Activated naive CD4-positive, alpha-beta T cell treated with anti-CD3 and anti-CD28 coated beads, Interleukin-2, amount 50 U/mL, for 72 hours (primary cell): ENCODE measurements at places on chromosomes 4 and X.

GRCh38 chr4:7803371-7803770 lies 136.3 kb downstream of the AFAP1 start:
- no peak for DNase-seq

DNA sequence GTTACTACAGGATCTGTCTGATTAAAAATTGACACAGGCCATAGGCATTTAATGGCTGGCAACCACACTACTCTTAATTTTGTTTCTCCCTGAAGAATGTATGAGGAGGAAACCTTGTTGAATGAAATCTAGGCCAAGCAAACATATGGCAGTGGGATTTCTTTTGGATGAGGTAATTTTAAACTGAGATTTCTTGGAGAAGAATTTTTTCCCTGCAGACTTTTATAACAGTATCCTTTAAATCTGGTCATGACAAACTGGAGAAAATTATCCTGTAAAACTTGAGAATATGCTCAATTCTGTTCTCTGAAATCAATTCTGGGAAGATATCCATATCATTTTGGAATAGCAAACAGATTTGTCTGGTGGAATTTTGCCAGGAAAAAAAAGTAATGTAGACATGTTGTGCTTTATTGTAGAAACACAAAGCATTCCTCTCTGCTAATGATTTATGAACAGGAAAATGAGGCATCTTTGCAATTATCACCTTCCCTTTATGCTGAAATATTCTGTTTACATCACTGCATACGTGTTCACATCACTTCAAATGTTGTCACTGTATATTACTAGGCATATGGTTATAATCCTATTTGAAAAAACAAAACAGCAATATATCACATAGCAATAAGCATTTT lies 108.3 kb upstream of the ARSJ start:
- DNase-seq, result no peak

GRCh38 chr4:6280365-6280996 lies 10.8 kb downstream of the WFS1 start:
- no peak for DNase-seq

DNA sequence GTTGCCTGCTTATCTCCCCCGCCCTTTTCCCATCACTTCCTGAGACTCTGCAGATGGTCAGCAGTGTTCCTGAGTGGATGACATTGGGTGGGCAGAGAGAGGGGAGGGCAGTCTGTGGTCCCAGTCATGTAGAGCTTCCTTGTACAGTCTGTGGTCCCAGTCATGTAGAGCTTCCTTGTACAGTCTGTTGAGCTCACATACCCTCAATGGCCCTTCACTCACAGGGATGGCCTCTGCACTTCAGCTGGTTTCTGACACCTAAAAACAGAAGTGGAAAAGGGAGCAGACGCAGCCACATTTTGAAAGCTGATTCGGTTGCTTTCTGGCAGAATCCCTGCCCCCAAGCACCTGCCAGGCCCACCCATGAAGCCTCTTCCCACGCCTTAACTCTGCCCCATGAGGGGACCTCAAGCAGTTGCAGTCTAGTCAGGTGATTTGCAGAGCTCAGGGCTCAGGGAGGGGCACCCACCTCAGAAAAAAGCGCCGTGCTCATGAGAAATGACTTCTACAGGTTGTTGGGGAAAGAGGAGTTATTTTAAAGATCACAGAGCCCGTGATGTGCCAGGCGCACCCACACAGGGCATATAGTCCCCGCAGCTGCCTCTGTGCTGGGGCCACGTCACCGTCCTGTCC lies 3.6 kb upstream of the TMEM271 start:
- DNase-seq, result no peak

GRCh38 chrX:137926090-137926489 lies 360.2 kb downstream of the ZIC3 start:
- DNase-seq, result no peak

DNA sequence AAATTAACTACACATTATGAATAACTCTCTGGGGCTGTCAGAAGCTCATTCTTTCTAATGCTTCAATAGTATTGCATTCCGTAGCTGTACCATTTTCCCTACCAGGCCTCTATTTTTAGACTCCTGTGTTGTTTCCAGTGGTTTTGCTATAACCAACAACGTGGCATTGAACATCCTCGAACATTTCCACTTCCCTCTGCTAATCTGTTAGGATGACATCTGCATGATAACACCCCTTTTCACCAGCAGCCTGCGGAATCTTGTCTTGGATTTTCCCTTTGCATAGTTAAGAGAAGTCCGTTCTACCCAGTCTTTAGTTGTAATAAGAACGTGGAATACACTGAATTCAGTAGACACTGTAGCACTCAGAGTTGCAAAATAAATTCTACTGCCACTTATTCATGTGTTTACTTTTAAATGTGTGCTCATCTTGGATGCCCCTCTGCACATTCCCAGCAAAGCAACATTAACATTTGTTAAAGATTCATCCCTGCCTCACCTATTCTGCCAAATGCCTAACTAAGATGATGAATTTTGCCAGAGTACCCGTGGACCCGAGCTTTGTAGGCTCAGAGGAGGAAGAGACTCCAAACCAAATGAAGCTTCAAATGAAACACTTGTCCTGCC lies 55.6 kb downstream of the SEL1L3 start:
- no peak for DNase-seq

GRCh38 chrX:18377796-18378195 lies 23.3 kb upstream of the SCML2 start:
- DNase-seq, result peak; percentile 8

DNA sequence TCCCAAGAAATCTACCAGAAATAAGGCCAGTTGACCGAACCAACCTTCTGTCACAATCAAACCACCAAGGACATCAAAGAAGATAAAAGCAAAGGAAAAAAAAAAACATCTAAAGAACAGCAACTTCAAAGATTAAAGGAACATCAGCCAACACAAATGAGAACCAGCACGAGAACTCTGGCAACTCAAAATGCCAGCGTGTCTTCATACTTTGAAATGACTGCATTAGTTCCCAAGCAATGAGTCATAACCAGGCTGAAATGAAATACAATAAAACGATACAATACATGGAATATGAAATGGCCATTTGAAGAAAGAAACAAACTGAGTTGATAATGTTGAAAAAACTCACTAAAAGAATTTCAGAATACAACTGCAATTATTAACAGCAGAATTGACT lies 611.6 kb upstream of the GRIA3 start:
- DNase-seq, result no peak

DNA sequence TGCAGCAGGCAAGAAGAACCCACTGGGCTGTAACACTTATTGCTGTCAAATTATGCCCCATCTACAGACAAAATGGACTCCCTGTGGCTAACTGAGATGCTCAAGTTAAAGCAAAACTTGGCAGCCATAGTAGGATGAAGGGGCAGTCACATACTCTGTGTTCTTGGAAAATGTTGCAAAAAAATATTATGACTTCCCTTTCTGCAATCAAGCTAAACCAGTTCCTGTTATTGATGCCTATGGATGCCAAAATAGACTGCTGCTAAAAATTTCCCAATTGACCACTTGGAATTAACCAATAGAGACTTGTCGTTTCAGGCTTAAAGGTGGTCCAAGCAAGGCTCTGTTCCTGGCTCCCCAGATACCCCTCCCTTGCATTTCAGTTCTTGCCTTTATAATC lies 49.5 kb downstream of the IQCM start:
- DNase-seq, result no peak

GRCh38 chr4:183960046-183960420 lies 54.9 kb downstream of the STOX2 start:
- DNase-seq, result no peak

DNA sequence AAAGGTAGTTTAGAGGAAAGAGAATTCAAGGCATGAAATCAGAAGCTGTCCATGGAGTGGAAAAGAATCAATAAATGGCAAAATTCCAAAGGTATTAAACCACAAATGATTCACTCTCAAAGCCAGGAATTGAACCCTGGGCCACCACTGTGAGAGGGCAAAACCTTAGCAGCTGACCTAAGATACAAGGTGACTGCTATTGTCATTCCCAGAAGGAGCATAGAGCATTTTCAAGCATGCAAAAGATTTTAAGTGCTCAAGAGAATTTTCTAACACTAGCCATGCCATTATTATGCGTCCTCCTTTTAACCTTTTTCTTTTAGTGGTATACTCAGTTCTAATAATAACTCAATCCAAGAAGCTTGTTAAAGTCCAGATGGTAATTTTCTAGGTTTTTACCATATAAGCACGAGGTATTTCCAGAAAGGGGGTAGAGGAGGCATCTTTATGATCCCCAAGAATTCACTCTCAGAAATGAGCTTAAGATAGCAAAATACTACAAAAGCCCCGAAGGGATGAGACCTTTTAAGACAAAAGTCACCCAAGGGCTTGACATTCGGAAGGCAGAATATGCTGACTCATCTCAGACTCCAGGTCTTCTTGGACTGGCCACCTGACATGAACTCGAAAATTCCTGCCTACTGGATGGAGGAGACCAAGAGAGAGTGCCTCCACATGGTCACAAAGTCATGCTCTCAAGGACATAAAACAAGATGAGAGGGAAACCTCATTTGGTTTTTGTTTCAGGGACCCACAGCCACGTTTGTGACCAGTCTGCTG lies 13.8 kb upstream of the PAGE5 start:
- no peak for DNase-seq

GRCh38 chr4:1204828-1205585 lies 32.6 kb upstream of the SPON2 start:
- no peak for DNase-seq

DNA sequence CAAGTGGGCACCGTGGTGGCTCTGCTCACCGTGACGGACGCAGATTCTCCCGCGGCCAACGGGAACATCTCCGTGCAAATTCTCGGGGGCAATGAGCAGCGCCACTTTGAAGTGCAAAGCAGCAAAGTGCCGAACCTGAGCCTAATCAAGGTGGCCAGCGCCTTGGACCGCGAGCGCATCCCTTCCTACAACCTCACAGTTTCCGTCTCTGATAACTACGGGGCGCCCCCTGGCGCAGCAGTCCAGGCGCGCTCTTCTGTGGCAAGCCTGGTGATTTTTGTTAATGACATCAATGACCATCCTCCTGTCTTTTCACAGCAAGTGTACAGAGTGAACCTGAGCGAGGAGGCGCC lies 2.7 kb downstream of the FAT4 start:
- DNase-seq, result no peak
